Adipocyte (in vitro differentiated cells): ENCODE measurements at places on chromosomes 13 and 19.
A peak's percentile ranks its signal among the peaks of the same experiment; 100 is the strongest.

DNA sequence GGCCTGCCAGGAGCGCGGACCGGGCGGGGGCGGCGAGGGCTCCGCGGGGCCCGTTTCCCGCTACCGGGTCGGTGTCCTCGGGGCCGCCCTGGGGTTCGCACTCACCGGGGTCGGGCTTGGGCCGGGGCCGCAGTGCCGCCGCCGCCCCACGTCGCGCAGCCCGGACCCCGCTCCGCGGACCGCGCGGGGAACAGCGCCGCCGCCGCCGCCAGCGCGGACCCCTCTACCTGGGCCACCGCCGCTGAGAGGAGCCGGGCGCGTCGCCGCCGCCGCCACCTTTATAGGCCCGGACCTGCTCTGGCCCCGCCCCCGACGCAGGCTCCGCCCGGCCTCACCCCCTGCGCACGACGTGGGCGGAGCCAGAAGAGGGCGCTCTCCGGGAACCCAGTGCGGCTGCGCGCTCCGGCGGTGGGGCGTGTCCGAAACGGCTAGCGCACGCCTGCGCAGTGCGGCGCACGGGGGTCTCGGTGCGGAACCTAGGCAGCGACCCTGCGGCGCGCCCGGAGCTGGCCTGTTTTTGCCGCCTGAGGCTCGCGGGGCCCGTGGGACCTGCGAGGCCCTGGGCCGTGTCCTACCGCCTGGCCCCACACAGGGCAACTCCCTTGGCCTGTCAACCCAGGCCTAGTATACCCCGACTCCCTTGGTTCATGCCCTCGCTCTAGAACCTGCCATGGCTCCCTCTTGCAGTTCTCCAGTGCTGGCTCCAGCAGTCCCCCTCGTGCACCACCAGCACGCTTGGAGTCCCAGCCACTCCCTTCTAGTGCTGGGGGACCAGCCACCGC lies at the start of gene MKNK2:
TSS of gene MKNK2 (minus strand) at position 254 of the 782 bp plus-strand sequence. CDS start 393 bp downstream, outside the sequence.
- DNase-seq: peak; percentile 97

DNA sequence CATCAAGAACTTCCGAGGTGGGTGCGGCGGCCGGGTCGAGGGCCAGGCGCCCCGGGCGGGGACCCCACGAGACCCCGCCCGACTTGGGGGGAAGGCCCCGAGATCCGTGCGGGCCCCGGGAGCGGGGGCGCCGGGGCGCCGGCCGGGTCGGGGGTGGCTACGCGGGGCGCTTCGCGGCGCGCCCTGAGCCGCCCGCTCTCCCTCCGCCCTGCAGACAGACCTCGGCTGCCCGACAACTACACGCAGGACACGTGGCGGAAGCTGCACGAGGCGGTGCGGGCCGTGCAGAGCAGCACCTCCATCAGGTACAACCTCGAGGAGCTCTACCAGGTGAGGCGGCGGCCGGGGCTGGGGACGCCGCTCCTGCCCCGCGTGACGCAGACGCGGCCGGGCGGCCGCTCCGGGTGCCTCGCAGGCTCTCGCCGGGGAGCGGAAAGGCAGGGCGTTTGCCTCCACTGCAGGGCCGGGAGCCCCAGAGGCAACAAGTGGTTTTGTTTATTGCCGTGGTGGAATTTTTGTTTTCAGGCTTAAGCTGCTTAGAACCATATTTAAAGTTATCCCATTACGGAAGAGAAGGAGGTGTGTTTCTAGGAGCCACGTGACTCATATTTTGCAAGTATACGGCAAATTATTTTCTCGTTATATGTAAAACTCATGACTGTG lies 477 bp downstream of the CUL4A start:
- DNase-seq: peak; percentile 82

DNA sequence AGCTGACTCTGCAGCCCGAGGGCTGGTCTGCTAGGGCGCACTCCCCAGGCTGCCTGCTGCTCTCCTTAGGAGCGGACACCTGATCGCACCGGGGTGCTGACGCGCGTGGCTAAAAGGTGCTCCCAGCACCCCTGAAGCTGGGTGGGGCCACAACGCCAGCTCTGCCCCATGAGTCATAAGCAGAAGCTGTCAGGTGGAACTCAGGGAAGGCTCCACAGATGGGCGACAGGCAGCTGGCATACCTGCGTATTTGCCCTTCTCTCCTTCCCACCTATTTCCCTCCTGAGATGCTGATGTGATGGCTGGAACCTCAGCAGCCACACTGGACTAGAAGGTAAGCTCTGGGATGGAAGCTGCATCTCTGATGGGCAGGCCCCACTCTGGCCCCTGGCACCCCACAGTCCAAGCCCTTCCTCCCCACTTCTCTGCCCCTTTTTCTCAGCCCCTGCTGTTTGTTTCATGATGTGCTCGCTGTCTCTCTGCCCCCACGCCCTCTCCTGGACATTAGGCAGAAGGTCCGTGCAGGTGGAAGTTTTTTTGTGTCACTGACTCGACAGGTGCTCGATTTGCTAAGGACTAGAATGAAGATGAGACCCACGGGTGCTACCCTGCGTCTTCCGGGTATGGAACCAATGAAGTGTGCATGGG lies 30.3 kb upstream of the CACTIN start:
- DNase-seq: no peak

DNA sequence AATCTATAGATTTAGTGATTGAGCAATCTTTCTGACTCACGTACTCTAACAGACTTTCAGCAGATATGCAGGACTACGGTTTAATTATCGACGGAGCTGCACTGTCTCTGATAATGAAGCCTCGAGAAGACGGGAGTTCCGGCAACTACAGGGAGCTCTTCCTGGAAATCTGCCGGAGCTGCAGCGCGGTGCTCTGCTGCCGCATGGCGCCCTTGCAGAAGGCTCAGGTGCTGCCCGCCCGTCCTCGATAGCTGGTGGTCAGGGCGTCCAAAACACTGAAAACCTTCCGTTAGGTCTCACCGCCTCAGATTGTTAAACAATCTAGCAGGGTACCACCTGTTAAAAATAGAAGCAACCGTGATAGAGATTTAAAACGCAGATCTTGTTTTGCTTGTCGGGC lies 113.2 kb upstream of the MCF2L start:
- DNase-seq: no peak

DNA sequence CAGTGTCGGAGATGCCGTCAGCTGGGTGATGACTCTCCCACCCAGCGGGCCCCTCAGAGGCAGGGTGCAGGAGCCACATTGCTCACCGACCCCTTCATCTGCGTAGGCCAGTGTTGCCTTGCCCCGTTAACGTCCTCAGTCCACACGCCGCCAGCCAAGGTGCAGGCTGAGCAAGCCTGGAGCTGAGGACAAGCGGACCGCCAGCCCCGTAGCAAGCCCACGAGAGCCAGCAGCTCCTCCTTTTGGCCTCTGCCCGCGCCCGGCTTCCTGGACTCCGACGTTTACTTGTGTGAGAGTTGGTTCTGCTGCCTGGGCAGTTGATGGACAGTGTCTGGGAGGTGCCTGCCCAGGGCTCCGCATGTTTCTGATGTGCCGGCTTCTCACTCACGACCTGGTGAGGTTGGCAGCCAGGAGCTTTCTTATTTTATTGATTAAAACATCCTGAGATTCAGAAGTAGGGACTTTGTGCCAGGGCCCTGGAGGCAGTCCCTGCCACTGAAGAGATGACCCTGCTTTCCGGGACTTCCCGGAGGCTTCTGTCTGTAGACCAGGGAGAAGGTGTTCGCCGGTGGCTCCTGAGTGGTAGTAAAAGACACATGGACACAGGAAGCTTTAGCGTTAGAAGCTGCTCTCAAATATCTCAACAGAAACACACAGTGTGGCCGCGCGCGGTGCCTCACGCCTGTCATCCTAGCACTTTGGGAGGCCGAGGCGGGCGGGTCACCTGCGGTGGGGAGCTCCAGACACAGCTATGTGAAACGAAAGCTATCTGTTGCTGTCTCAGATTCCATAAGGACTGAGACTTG lies 5.8 kb downstream of the DAZAP1 start:
- no peak for DNase-seq

- no peak for DNase-seq
These were observed 2567.1 kb downstream of the PCDH9 start for GRCh38 chr13:64662887-64663593.

- DNase-seq: no peak
These were observed 115.7 kb upstream of the STARD13 start for GRCh38 chr13:33401238-33401637.

GRCh38 chr13:71320452-71320851 lies 546.6 kb downstream of the DACH1 start:
- DNase-seq: no peak

GRCh38 chr13:101714195-101714594 lies 261.7 kb downstream of the ITGBL1 start:
- DNase-seq: no peak

DNA sequence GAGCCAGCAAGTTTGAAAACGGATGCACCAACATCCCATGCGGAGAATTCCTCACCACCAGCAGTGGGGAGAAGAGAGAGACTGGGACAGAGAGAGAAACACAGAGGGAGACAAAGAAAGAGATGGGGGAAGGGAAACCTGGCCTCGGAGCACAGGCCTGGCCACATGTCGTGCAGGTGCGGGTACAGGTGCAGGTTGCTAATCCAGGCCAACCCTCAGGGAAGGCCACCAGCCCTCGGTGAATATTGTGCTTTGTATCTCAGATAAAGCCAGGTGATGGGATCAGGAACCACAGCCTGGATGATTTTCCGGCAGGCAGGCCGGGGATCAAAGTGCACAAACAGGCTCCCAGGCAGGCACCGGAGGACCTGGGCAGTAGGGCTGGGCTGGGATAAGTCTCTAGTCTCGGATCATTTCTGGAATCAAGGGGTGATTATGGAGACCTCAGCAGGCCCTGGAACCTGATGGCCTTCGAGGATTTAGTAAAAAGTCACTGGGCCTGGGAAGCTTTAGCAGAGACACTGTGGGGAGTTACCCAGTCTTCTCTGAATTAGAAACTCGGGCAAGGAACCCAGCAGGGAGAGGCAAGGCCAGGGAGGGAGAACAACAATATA lies 3.7 kb downstream of the GAS6 start:
- peak; percentile 19 for DNase-seq

DNA sequence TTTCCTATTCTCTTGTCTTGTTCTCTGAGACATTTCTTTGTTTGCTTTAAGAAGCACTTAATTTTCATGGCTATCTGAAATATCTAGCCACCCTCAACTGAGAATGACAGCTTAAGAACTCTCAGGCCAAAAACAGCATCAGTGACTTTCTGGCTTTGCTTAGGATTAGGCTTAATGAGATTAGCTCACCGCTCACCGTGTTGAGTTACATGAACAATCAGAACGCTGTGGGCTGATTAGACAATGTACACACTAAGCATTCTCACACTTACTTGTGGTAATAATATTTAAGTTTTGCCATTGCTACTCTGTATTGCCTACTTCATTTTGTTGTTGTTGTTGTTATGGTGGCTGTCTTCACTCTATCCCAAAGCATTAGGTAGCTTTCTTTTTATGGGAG lies 1283.6 kb downstream of the UQCRFS1 start:
- DNase-seq: no peak

DNA sequence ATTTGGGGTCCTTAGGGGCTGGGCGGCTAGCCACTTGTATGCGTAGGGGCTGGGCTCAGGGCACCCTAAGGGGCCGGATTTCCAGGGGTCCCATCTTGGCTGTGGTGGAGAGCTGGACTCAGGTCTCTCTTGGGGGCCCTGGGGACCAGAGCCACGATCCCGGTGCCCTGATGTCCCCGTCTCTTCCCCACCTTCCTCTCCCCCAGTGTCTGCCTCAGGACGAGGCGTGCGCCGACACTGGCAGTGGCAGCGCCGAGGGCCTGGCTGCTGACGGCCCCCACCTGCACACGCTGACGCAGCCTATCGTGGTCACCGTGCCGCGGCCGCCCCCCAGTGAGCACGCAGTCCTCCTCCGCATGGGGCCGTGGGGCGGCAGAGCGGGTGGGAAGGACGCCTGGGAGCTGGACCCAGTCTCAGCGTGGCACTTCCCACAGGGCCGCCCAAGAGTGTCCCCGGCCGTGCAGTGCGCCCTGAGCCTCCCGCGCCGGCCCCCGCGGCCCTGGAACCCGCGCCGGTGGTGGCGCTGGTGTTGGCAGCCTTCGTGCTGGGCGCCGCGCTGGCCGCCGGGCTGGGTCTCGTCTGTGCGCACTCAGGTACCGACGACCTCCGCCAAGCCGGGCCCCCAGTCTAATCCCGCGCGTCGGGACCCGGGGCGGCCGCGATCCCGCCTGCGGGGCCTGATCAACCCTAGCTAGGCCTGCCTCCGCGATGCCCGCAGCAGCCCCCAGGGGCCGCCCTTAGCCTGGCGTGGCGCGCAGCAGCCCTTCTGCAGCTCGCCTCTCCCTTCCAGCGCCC lies 2.7 kb upstream of the SNAPC2 start:
- DNase-seq: peak; percentile 88

GRCh38 chr19:4291184-4291732 lies 10.9 kb downstream of the TMIGD2 start:
- DNase-seq: no peak

DNA sequence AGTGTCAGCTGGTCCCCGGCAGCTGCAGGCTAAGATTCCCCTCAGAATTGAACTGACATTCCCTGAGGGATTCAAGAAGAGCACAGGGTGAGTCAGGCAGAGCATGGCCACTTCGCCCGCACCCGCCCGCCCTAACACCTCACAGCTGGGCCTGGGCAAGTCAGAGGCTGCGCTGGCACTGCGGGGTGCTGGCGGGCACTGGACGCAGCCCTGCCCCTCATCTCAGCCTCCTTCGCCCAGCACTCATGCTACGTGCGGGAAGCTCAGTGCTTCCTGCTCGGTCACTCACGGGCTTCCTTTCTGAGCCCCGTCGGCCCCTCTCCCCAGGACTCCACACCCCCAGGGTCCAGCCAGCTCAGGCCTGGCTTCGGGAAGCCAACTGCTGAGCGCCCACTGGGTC lies 56.9 kb downstream of the MLLT1 start:
- DNase-seq: no peak
